ENCODE measurements at places on chromosomes 5 and 9.
A peak's percentile ranks its signal among the peaks of the same experiment; 100 is the strongest.

GRCh38 chr9:126861707-126862103 lies 1.3 kb downstream of the ZBTB34 start:
- no peak for DNase-seq

DNA sequence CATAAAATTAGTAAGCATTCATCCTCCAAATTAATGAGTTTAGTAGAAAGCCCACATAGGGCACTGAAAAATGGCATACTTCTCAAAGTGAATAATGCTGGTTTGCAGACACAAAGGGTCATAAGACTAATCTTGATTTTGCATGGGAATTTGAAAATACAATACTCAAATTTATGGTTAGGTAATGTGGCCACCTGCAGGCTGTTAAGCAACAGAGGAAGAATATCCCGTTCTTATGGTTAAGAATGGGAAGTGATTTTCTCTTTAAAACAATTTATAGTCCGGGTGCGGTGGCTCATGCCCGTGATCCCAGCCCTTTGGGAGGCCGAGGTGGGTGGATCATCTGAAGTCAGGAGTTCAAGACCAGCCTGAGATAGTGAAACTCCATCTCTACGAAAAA lies 9.4 kb upstream of the PLCXD3 start:
- DNase-seq, result peak; percentile 48

- no peak for DNase-seq
Measured at GRCh38 chr5:57804007-57804444, 321.4 kb upstream of the ACTBL2 start.

DNA sequence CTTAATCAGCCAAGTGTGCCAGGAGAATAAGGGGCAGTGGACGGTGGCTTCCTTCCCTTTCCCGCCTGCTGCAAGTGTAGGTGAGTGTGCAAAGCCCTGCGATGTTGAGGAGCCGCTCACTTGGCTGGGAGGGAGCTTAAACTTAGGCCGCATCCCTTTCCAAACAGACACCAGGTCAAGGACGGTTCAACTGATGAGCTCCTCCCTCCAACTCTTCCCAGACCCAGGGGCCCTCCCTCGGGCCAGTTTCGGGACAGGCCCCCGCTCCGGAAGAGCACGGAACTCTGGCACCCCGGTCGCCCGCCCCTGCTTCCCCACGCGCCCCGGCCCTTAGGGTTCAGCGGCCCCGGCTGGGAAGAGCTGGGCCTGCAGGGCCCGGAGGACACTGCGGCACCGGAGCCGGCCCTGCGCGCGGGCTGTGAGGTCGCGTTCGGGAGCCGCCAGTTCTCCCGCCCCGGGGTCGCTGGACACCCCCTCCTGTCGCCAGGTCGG lies 481 bp downstream of the MRPL36 start:
- DNase-seq, result no peak

DNA sequence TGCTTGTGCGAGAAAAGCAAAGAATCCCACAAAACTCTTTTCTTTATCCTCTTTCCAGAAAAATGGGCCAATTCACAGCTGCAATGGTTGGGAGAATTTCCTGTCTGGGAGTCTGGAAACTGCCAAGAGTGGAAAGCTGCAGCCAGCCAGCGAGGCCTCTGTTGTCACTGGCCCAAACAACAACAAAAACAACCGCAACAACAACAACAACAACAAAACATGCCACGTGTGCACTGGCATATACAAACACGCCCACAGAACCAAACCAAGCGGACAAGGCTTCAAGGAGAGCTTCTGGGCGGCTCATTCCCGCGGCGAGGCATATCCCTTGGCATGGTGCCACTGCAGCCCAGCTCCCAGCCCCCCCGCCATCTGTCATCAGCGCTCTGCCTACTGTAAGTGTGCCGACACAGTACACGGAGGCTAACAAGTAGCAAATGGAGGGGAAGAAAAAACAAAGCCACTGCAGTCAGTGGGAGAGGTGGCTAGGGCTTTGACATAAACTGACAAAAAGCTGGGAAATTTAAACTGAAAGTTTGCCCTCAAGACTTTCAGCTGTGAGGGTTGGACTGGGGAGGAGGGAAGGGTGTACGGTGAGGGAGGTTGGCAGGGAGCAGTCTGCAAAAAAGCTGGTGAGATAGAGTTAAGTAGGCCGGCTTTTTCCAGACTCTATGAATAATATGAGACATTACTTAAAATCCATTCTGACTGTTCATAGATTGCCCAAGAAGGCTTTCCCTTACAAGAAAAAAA lies 165.0 kb upstream of the ZNF462 start:
- DNase-seq, result peak; percentile 80

DNA sequence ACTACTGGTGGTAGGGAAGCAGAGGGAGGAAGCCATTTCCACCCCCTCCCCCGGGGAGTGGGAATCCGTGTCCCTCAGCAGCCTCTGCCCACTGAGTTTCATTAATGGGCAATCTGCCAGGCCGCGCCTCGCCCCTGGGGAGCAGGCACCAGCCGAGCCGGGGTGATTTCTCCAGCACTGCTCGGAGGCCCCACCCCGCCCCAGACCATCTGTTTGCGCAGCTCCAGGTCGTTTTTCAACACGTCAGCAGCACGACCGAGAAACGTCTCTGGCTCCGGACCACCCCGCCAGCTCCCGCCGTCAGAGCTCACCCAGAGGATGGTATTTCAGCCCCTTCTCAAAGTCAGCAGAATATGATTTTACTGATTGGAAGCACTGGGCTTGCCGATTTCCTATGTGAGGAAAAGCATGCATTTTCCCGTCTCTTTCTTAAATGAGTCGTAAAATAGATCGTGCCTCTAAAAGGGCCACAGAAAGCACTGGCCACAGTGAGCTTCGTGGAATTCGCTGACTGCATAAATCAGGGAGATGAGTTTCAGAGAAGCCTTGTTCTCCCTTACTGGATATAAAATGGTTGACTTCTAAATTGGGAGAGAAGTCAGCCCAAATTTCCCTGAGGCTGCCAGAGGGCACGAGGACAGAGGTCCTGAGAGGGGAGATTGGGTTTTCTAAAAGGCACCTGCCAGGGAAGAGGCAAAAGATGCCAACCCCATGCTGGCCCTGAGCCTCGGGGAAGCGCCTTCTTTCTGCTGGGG lies 47.0 kb downstream of the OLFM1 start:
- no peak for DNase-seq

DNA sequence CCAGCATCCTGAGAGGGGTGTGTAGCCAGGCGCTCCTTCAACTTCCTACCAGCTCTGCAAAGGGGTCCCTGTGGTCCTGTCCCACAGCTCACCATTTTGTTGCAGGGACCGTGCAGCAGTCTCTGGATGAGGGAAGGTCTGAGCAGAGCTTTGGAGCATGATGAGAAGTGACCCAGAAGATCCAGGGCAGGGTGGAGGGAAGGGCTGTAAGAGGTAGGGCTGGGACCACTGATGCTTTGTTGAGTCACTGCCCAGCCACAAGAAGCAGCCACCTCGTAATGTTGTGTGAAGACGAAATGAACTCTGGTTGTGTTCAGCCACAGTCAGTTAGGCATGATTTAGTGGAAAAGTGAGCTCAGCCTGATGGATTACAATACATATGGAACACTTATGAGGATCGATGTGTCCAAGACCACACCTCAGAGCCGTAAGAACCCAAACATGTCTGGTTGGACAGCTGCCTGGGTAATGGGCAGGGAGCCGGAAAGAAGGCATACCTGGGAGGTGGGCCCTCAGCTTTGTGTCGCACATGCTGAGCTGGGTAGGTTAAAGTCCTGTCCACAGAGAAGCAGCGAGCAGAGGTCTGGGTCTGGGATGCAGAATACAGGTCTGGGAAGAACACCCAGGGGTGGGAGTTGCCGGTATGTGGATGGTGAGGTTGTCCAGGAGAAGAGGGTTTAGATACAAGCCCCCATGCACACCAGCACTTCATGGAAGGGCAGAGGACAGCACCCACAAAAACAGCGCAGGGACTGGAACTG lies 250.1 kb downstream of the GADD45G start:
- DNase-seq, result no peak

- DNase-seq, result no peak
Measured at GRCh38 chr9:124857533-124858162, 4.1 kb downstream of the RPL35 start.

DNA sequence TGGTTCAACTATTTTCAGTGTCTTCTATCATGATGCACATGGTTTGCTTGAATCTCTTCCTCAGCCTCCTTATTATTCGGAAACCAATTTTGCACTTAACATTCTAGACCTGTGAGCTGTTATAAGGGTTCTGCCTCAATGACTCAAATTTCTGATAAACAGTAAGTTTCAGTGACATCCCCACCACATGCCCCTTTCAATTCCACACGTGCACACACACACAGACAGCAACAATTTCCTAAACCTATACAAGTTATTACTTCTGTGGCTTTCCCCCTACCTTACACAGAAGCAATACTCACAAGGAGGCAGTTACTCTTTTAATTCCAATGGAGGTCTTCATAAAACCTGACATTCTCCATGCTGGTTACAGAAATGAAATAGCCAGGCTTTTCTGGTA lies 102.4 kb downstream of the ELAVL2 start:
- no peak for DNase-seq

DNA sequence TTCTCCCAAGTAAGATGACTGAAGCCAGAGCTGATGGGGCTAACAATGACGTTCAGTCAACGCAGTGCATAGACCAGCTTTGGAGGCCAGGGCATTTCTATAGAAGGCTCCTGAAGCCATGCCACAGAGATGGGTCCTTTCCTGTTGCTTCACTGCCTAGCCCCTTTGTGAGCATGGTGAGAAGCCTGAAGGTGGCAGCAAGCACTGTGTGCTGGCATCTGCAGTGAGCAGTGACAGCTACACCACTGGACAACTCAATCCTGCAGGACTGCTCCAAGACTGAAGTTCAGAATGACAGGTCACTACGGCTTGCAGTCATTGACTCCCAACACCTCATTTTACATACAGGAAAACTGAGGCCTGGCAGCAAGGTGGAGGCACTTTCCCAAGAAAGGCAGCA lies 229.0 kb downstream of the TSSK1B start:
- DNase-seq, result no peak

- no peak for DNase-seq
Measured at GRCh38 chr5:95281226-95281625, 3.7 kb downstream of the MCTP1 start.

DNA sequence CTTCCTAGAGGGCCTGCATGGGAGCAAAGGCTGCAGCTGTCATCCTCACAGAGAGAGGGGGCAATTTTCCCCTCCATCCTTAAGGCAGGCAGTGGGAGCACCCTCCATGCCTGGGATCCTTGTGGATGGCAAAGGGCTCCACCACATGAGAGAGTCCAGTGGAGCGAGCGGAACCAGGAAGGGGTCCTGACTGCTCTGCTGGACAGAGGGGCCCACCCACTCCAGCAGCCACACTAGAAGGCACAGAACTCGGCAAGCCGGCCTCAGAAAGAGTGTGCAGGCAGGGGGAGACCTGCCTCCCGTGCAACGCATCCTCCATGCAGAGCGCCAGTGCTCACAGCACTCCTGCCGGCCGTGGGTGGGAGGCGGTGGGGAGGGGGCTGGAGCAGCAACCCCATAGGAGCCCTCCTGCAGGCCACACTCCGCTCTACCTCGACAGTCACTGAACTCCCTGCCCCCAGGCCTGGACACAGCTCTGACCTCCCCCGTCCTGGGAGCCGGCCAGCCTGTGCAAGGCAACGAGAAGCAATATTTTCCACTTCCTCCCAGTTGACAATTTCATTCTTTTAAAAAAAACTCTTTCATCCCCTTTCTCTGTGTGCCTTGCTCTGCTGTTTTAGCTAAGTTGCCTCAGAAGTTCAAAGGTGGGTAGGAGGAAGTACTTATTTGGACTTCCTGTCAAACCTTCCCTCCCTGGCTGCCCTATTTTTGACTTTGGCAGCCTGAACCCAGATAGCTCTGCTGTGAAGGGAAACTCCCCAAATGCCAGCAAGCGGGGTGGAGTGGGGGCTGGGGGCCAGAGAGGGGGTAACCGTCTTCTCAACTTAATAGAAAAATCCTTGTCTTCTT lies 5.3 kb upstream of the LCP2 start:
- DNase-seq, result no peak

- no peak for DNase-seq
Measured at GRCh38 chr9:36900136-36900855, 133.8 kb downstream of the PAX5 start.

DNA sequence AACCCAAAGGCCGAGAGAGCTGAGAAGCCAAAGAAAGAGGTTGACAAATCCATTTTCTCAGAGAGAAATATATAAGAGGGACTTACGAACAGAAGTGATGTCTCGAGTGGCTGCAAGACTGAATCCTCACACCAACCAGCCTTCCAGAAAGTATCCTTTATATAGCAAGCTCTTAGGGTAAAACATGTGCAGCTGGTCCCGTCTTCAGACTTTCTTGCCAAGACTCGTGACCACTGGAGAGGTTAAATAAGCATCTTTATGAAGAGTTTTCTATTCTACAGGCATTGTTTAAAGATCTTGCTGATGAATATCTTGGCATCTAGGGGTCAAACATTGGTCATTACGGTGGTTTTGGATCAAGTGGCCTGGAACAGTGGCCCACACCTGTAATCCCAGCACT lies 16.9 kb upstream of the SLC22A4 start:
- DNase-seq, result no peak

DNA sequence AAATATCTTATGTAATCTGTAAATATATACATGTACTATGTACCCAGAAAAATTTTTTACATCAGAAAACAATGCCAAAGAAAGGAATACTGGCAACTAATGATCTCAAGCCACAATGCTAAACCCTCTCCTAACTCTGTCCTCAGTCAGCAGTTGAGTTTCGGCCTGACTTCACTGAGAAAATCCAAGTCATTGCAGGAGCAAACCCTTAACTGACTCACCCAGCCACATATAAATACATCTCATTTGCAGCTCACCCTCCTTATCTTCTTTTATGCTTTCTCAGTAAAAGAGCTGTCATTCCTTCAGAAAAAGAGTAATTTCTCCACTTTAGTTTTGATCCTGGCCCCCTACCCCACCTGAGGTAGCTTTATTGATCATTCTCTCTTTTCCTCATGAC lies 46.1 kb upstream of the TMED7 start:
- no peak for DNase-seq

- no peak for DNase-seq
Measured at GRCh38 chr9:126532951-126533925, 80.5 kb upstream of the LMX1B start.
